Posterior vena cava (tissue), 2 donors: ENCODE measurements at places on chromosomes 5 and 9. TPM values are rescaled to one million over a fixed set of nuclear protein-coding genes. Genes with fewer than 3 reads are reported as not detected.

CDH9 gene
- total RNA-seq, result not detected

PCDHB14 gene
- 8.7 TPM for total RNA-seq

ANKRD34B gene
- total RNA-seq, result not detected

MRPS2 gene
- 15.9 TPM for total RNA-seq

CDH6 gene
- 7.6 TPM for total RNA-seq

RGS3 gene
- total RNA-seq, result 66.2 TPM

IFNB1 gene
- not detected for total RNA-seq

BRINP1 gene
- total RNA-seq, result 2.5 TPM
